Neural cell (in vitro differentiated cells): ENCODE measurements at places on chromosomes 4 and X. TPM values are rescaled to one million over a fixed set of nuclear protein-coding genes. Genes with fewer than 3 reads are reported as not detected.

Gene COX7B2
- polyA plus RNA-seq, result not detected in 2 replicates

Gene TKTL2
- polyA plus RNA-seq, result 0.34 and 0.42 TPM in 2 replicates

Gene WDR1
- polyA plus RNA-seq, result 106 and 108 TPM in 2 replicates

Gene DCAF4L1
- polyA plus RNA-seq, result 0.31 and 0.42 TPM in 2 replicates

Gene AWAT1
- not detected in 2 replicates for polyA plus RNA-seq

Gene SYTL5
- polyA plus RNA-seq, result 0.80 and 1.0 TPM in 2 replicates

Gene SSX2B
- polyA plus RNA-seq, result not detected in 2 replicates

Gene USP17L12
- polyA plus RNA-seq, result not detected in 2 replicates
